ENCODE measurements at places on chromosomes 1 and 21.

DNA sequence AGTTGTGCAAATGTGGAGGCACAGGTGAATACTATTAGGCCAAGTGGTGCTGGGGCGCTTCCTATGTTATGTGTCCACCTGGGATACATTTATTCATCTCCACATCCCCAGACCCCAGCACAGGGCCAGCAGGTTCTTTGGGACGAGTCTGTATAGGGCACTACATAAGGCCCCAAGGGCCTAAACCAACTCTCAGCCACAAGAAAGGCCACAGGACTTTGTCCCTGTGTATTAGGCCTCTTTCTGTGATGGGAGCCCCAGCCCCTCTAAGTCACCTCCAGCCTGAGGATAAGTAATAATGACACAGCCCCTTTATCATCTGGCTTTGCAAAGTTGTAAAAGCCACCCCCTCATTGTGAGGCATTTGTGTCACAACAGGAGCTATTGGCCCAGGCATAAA is 79.2 kb upstream of the CD1D start:
- DNase-seq = no peak

DNA sequence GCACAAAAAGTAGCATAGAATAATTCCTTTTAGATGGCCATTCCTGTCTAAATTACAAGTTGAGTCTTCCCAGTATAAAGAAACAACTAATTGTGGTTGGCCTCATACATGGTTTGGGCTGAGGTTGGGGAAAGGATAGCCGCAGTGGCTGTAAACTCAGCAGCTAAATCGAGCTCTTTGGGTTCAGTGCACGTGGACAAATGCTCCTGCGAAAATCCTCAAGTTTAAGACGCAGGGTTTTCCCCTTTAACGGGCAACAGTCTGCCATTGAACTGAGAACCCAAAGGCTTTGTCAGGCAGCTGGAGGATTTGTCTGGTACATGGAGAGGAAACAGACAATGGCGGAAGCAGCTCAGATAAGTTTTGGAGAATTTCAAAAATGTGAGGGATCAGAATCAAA is 331.9 kb downstream of the TGFB2 start:
- no peak for DNase-seq

- DNase-seq = no peak
These were observed at the start of gene CNTN2 for GRCh38 chr1:205042911-205043806. Gene CNTN2 (plus strand): TSS chr1:205043212. CDS start chr1:205053186, 9,974 bp downstream.

DNA sequence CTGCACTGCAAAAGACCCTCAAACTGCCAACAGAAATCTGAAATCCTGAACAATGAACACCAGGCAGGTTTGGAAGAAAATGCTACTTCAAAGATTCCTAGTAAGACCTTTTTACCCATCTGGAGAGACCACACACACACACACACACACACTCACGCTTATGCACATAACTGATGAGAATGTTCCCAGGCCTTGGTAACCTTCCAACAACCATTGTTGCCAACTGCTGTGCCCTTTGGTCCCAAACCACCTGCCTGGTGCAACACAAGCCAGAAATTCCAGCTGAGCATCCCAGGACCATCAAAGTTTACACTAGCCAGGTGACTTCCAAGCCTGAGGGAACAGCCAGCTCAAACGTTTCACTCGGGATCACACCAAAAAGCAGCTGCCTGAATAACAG is 56.9 kb downstream of the SEC16B start:
- no peak for DNase-seq

GRCh38 chr1:80436851-80437250 is 1363.9 kb upstream of the ADGRL2 start:
- DNase-seq = no peak

DNA sequence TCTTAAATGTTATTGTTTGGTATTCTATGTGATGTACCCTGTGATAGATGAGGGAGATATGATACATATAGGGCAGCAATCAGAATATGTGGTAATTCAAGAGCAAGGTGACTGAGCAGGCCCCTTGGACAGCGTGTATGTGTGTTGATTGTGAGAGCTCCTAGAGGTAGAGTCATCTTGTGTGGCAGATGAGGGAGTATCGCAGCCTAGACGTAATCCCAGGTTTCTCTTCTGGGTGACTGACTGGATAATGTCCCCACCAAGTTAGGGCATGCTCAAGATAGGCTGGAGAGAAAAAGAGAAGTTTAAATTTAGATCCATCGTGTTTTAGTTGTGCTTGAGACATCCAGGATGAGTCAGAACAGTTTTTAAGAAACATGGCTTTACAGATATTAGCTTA is 185.3 kb downstream of the ZP4 start:
- no peak for DNase-seq

- no peak for DNase-seq
These were observed 3.0 kb downstream of the USP1 start for GRCh38 chr1:62439652-62440371.

- DNase-seq = no peak
These were observed 7.5 kb downstream of the OTUD3 start for GRCh38 chr1:19889656-19890055.

GRCh38 chr1:160161965-160162705 is 10.7 kb downstream of the ATP1A4 start:
- no peak for DNase-seq

DNA sequence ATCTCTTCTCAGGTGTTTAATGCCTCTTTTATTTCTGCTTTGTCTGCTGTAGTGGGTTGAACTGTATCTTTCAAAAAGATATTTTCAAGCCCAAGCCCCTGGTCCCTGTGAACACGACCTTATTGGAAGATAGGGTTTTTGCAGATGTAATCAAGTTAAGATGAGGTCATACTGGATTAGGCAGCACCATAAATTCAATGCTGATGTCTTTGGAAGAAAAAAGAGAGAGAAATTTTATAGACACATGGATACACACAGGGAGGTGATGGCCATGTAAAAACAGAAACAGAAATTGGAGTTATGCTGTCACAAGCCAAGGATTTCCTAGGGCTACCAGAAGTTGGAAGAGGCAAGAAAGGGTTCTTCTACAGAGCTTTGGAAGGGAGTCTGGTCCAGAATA is 301.4 kb downstream of the KCTD3 start:
- no peak for DNase-seq

- no peak for DNase-seq
These were observed 16.9 kb downstream of the GLIS1 start for GRCh38 chr1:53722025-53722424.

GRCh38 chr1:39745016-39745670 is 6.5 kb downstream of the PPIE start:
- no peak for DNase-seq

- DNase-seq = no peak
These were observed 378.4 kb downstream of the ADGRL2 start for GRCh38 chr1:82179131-82179530.

- no peak for DNase-seq
These were observed 234.5 kb downstream of the PLA2G4A start for GRCh38 chr1:187063271-187063670.

- no peak for DNase-seq
These were observed 18.9 kb downstream of the SNAP47 start for GRCh38 chr1:227753999-227754711.

DNA sequence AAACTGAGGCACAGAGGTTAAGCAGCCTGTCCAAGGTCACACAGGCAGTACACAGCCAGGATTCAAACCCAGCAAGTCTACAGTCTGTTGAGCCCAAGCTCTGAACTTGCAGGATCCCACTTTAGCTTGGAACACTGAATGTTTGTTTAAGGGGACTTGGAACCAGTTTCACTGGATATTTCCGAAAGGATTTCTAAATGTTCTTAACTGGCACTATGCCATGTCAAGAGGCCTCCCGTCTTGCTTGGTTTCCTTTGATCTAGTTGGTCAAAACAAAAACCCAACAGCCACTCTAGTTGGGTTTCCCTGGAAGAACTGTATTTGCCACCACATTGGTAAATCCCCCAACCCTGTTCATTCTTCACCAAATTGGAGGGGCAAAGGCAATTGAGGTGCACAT is 317.6 kb upstream of the KAZN start:
- DNase-seq = no peak

DNA sequence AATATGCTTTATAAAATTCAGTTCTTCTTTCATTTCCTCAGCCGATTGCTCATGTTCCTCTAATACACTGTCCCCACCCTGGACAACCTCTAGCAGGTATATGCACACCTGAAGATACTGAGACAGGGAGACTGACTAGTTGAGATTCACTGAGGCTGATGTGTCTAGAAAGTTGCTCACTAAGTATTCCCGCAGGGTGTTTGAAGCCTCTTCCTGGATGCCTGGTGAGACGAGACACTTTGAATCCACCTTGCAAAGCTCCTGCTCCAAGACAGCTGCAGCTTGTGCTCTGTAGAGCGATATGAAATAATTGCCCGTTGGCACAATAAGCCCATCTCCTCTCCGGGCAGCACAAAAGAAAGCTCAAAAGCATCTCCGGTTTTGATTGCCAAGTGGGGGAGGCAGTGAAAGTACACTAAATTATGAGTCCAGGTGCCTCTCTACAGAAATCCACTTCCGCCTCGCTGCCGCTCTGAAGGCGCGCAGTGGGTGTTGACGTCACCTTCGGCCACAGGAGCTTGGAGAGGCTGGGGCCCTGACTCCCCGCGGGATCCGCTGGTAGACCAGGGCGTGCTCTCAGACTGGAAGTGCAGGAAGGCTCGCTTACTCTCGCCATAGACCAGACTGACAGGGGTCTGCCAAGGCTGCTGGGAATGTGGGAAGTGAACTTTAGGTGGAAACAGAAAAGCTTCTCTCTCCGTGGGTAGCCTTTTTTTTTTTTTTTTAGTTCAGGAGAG is 46.3 kb downstream of the GPA33 start:
- peak; percentile 84 for DNase-seq

- DNase-seq = no peak
These were observed 1.6 kb downstream of the ELK4 start for GRCh38 chr1:205630241-205630640.

- no peak for DNase-seq
These were observed 5.0 kb upstream of the CHML start for GRCh38 chr1:241645199-241645598.

- no peak for DNase-seq
These were observed 114.1 kb upstream of the CD34 start for GRCh38 chr1:208025031-208025430.

- DNase-seq = no peak
These were observed 17.1 kb upstream of the ESRRG start for GRCh38 chr1:216740331-216740730.

DNA sequence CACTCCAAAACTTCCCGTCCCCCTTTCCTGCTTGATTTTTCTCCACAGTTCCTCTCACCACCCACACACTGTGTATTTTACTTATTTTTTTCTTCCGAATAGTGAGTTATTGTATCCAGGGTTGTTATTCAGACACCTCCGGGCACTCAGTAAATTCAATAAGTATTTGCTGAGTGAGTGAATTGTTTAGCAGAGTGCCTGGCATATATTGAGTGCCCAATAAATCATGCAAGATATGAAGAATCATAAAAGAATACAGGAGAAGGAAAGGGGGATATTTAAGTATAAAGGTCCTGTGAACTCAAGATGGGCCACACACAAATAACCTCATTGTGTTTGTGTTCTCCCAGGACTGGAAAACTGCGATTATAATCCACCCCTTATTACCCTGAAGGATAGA is 139.9 kb downstream of the GALNT2 start:
- no peak for DNase-seq

- no peak for DNase-seq
These were observed 82.5 kb downstream of the ST3GAL3 start for GRCh38 chr1:43789604-43790550.

DNA sequence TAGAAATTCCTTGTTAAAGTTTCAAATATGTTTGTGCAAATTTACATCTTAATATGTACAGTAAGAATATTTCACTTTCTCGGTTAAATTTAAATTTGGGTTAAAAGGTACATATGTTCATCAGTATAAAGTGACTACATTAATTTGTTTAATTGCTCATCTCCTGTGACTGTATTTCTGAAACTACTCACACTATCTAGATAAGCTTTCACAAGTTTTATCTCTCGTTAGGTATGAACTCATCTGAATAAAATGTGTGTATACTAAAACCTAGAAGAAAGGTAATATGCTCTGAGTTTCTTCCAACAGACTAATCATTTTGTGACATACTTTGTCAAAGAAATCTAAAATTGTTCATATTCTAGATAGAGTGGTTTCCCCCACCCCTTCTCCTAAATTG is 150.7 kb downstream of the PATJ start:
- DNase-seq = no peak

- no peak for DNase-seq
These were observed 53.6 kb downstream of the OLIG1 start for GRCh38 chr21:33123374-33124123.

Measured in stimulated activated CD4-positive, alpha-beta T cell treated with anti-CD3 and anti-CD28 coated beads, Interleukin-1b, Interleukin-23, amount 100 ng/mL, for 48 hours (primary cell).